ENCODE measurements at places on chromosomes 6 and 20.

DNA sequence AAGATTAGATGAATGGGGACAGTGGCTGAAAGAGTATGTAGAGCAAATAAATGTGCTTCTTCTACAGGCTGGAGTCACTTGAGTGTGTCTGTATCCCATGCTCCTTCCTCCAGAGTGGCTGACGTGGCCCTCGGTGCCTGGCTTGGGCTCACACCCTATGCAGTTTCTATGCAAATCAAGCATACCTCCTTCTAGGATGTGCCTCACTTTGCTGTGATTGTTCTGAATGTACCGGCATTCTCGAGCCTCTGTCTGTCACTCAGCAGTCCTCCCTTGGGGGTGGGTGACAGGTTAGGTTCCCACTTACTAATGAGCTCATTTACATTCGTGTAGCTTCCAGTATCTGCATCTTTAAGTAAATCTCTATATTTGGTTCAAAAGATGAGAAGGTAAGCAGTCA lies 55.1 kb upstream of the HDDC2 start:
- DNase-seq: no peak

GRCh38 chr20:51028616-51029212 lies 5.8 kb upstream of the KCNG1 start:
- no peak for DNase-seq

DNA sequence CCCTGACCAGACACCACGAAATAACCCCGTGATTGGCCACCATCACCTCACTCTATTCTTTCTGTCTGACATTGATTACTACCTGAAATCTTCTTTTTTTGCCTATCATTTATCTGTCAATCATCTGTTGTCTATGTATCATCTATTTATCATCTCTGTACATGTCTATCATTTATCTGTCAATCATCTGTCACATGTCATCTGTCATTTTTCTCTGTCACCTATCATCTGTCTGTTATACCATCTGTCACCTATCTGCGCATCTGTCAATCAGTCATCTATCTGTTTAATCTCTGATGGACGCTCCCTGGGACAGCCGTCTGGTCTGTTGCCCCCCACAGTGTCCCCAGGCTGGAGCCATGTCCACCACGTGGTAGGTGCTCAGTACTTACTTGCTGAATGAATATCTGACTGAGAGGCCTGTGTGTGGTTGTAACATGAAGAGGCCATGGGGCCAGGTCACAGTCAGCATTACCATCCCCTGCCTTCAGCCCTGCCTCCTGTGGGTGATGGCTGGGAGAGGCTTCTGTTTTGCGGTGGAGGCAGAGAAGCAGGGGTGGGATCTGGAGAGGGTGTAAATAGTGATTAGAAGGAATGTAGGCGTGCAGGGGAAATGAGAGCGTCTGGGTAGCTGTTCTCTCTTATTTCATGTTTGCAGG lies 302.7 kb downstream of the QKI start:
- DNase-seq: no peak

GRCh38 chr6:10723567-10723881 lies 654 bp downstream of the TMEM14C start:
- DNase-seq: no peak

DNA sequence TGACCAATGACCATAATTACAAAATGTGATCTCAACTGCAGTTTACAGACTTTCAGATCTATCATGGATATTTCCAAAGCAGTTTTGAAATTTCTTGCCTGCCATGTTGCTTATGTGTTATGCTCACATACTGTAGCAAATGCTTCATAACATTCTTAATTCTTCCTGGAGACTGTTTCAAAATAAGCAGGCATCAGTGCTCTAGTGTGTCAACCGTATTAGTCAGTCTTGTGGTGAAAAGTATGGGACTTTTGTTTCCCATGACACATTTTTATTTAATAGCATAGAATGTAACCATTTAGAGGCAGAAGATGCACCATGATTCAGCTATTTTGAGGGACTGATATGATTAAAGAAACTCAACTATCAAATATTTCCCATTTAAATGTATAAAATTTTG lies 1.7 kb downstream of the POPDC3 start:
- no peak for DNase-seq

DNA sequence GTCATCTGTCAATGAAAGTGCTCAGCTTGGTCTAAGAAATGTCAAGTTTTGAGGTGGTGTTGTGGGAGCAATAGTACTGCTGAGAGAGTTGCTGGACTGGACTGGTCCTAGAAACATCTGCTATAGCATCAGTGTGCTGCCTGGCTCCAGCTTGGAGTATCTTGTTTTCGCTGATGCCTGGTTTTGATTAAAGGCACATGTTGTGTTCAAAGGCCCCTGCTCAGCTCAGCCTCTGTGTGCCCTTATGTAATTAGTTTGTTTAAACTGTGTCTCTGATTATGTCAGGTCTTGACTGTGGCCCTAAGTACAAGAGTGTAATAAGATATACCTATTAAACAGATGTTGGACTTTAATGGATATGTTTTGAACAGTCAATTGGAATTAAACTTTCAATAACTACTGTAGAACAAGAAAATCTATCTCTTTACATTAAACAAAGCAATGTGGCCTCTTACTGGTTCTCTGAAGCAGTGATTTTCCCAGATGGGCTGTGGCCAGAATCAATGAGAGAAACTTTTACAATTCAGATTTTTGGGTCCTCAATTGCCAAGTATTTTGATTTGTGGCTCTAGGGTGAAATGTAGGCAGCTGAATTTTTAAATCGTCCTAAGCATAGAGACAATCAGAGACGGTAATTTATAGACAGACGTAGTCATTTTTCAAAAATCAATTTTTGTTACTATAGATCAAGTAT lies 668.2 kb downstream of the DHX35 start:
- DNase-seq: no peak

DNA sequence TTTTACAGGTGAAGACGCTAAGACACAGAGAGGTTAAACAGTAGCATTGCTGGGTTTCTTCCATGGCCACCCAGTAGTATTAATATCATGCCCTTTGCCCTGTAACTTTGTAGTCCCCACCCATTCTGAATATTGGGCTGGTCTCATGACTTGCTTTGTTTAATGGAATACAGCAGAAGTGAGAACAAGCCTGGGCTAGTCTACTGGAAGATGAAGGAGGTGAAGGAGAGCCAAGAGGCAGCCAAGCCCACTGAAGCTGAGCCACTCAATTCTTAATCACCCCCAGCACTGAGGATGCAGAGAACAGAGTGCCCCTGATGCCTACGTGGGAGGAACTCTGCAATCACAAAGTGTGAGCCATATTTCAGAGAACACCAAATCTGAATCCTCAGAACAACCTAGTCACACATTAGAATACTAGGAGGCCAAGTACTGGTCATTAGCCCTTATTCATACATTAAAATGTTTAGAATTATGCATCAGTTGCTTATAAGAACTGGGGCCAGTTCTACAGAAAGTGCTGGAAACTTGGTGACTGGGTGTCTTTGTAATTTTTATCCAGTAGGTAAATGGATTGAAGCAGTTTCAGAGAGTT lies 270.1 kb upstream of the PRND start:
- DNase-seq: no peak

GRCh38 chr6:80959034-80959433 lies 793.4 kb downstream of the TENT5A start:
- DNase-seq: no peak

- DNase-seq: no peak
Measured at GRCh38 chr6:16511040-16511660, 250.1 kb downstream of the ATXN1 start.

GRCh38 chr6:166308769-166309589 lies 787 bp upstream of the PRR18 start:
- DNase-seq: no peak

DNA sequence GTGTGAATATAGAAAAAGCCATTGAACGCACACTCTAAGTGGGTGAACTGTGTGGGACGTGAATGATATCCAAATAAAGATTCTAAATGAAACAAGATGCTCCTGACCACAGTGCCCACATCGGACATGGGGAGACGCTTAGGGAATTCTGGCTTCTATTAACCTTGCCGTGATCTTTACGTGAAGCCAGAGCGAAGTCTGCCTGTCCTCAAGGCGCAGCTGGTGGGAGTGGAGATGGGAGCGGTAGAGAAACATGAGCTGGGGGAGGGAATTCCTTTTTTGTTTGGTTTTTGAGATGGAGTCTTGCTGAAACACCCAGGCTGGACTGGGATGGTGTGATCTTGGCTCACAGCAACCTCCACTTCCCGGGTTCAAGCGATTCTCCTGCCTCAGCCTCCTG lies 46.0 kb downstream of the VSTM2L start:
- DNase-seq: peak; percentile 44

- DNase-seq: no peak
Measured at GRCh38 chr20:23492292-23492691, 1.4 kb downstream of the CST8 start.

DNA sequence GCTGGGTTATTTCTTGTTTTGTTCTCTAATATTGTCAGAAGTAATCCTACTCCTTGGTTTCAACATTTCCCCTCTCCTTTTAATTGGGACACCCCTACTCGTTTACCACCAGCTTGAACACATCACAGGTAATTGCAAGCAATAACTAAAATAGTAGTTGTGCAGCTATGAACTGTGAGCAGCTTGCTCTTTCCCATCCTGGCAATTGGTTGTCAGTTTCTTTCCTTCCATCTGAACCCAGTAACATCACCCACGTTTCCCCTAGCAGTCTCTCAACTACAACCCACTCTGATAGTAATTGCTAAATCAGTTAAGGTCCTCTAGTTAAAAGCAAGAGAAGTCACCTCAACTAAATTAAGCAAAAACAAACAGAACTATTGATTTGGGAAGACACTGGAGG lies 47.6 kb upstream of the GNRH2 start:
- no peak for DNase-seq

DNA sequence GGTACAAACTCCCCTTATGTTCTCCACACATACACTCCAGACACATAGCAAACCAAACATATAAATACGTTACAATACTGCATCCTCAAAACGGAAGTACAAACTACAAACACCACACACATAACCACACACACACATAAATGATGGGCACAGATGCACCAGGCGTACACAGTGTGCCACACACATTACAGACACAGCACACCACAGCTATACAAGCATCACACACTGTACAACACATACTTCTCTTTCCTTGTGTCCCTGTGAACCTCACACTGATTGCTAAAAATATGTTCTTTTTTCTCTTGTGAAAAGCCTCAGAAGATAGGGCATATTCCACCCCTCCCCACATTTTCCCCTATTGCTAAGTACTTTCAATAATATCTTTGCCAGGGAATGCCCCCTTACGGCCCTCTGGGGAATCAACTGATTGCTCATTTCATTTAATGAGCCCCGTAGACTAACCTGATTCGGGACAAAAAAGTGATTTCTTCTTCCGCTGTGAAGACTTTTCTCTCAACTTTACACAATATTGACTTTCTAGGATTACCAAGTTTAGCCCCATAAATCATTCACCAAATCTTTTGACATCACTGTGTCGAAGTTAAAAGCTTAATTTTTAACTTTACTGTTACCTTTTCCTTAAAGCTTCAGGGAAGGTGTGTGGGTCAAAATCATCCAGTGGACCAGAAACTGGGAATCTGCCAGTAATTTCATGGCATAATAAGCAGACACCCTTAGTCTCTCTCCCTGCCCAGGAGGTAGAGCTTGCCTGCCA lies at the start of gene SLC17A1:
Gene SLC17A1, minus strand, starts transcription at position 521 of the 775 bp plus-strand sequence. CDS start 1,495 bp downstream, outside the sequence.
- no peak for DNase-seq

DNA sequence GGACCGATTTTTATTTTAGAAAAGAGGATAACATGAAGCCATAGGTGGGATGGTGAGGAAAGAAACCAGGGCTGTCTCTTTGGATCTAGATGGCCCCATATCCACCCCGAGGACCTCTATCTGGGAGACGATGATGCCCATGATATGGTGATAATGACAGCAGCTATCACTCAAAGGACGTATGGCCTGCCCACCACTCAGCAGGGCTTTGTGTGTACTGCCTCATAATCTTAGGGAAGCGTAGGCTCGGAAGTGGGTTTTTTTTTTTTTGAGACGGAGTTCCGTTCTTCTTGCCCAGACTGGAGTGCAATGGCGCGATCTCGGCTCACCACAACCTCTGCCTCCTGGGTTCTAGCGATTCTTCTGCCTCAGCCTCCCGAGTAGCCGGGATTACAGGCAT lies 8.2 kb upstream of the TAF8 start:
- DNase-seq: no peak

DNA sequence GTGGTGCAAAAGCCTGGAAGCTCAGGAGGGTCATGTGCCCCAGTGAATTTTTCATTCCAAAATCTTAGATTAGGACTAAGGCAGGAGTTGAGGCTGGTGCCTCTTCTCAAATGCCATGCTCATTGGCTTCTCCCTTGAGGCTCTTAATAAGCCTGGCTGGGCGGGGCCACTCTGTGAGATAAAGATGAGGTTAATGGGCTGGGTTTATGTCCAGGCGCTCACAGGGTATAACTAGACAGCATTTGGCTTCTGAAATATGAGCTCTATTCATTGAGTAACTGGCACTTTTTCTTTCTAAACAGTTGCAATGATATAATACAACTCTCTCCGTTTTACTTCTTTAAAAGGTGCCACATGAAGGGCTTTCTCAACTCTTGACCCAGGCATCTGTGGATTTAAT lies 156.3 kb downstream of the SCML4 start:
- no peak for DNase-seq

DNA sequence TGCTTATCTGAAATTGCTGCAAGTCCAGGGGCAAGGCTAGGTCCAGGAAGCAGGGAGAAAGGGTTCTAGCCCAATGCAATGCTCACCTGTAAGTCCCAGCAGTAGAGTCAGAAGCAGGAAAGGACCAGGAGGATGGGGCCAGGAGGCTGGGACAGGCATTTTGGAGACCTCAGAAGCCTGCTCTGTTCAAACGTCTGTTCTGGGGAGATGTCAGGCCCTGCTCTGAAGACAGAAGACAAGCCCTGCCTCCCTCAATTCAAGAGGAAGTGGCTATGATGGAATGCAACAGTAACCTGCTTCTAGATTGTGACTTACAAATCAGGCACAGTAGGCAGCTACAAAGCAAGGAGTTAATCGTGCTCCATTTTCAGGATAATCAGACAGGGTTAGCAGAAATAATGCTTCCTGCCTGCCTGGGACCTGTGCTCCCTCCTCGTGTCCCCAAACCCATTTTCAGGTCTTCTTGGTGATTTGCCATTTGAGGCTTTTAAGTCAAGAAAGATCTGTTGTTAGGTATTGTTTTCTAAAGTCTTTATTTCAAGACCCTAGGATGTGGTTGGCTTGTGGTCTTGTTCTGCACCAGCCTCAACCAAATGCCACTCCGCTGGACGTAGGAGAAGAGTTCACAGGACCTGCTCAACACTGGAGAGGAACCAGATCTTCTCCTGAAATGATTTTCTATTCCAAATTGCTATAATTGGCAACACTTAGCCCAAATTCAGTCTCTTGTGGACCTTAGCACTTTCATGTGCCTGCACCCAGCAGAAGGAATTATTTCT lies at the start of gene SIRPG:
Gene SIRPG, minus strand, starts transcription at position 224 of the 779 bp plus-strand sequence. Its CDS starts 65 bp downstream, at position 159.
- DNase-seq: no peak
